ENCODE measurements at places on chromosomes 6 and 20.

DNA sequence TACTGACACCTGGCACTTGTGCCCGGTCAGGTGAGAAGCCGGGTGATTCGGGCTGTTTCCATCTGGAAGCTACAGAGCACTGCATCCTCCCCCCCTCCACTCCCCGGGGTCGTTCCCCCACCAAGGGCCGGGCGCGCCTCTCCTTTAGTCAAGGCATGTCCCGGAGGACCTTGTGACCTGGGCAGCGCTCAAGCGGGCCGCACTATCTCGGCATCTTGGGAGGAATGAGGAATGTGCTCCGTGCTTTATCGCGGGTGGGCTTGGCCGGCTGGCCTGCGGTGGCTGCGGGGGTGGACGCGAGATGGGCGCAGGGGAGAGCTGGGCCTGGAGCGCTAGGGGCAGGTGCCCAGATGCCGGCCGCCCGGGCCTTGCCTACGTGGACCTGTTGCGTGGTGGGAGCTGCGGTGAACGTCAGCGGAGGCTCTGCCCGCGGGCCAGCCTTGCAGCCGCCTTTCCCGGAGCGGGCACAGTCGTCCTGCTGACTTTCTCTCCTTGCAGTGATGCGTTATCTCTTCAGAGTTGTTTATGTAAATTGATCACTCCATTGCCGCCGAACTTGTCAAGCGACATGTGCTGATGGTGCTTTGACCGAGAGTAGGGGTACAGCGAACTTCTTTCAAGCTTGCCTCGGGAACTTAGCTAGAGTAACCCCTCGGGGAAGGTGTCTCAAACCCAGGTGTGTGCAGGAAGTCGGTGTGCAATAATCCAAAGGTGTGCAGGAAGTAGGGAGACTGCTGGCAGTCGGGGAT lies 1.1 kb downstream of the LRRC1 start:
- peak; percentile 61 for DNase-seq

- DNase-seq, result no peak
These were observed 48.2 kb upstream of the MLN start for GRCh38 chr6:33851959-33852358.

- DNase-seq, result no peak
These were observed 1.0 kb downstream of the LZTS3 start for GRCh38 chr20:3172126-3172932.

DNA sequence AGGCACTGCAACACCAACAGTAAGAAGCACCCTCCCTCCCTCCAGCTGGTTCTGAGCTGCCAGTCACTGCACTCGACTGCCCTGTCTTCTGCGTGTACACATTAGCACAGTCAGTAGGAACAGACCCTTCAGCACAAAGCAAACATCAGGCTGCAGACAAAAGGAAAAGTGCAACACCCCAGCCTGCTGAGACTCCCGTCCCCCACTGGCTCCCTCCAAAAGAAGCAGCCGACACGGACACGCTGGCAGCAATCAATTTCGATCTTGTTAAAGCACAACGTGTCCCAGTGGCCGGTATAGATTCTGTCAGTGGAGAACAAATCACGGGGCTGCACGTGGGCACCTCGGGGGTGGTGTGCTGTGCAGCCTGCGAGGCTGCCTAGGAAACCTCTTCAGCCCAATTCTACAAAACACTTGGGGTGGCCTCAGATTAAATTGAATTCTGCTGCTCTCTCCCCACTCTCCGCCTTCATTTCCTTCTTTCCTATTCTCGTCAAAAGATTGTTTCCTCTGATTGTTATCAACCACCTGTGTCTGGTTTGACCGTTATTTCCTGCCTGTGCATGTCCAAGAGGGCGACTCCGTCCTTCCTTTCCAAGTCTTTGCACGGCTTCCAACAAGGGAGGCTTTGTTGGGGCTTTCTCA lies 38.7 kb downstream of the TRAF3IP2 start:
- no peak for DNase-seq

DNA sequence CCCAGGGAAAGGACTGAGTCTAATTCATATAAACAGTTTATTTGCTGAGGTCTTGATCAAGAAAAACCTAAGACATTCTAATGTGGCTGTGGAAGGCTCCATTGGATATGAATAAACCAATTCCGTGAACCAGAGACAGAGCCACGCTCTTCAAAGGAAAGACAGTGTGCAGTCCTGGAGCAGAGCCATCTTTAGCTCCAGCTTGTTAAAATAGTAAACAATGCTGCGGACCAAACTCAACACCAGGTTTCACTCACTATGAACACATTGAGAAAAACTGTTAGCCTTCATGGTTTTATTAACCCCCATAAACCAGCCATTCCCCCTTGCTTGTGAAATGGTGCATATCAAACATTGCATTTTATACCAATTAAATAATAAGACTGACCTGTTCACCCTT lies 61.9 kb downstream of the COL9A1 start:
- DNase-seq, result no peak

GRCh38 chr6:152566103-152566875 lies 70.9 kb downstream of the SYNE1 start:
- no peak for DNase-seq

DNA sequence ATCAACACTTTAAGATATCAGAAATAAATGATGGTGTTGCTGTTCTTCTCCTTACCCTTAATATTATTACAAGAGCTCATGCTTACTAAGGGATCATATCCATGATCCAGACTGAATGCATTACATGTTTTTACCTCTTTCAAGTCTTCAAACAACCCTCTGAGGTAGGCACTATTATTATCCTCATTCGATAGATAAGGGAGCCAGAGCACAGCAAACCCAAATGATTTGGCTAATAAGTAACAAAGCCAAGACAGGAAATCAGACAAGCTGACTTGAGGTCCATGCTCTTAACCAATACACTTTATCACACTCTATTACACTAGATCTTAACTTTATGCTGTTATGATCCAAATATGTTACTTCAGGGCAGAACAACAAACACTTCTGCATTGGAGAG lies 145.9 kb downstream of the RALGAPA2 start:
- no peak for DNase-seq

DNA sequence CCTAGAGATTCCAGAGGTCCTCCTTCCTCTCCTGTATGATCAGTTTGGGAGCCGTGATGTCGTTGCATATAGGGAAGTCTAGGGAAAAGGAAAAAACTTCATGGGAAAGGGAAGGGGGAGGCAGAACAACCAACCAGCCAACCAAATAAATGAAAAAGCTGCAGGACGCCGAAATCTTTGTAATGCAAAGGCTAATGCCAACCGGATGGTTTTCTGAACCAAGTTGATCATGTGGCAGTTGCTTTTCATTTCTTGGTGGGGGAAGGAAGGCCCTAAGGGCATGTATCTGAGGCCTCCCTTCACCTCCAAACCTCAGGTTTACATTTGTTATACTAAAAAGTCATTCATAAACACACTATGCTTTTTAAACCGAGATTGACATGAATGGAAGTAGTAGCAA lies 167.2 kb downstream of the ARID1B start:
- no peak for DNase-seq

DNA sequence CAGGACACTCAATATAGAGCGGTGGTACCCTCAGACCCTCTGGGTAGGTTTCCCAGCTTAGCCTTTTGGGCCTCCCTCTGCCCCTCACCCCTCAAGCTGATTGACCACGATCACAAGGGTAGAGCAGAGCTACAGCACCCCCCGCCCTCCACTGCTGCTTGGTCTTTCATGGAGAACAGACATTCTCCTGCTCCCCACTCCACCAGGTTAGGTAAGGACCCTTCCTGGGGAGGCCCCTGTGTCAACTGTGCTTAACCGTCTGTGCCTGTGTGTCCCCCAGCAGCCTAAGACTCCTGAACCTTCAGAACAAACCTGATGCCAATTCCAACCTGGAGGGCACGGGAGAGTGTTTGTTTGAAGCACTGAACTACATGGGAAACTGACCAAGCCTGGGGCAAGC lies 11.8 kb downstream of the MYH7B start:
- DNase-seq, result no peak

DNA sequence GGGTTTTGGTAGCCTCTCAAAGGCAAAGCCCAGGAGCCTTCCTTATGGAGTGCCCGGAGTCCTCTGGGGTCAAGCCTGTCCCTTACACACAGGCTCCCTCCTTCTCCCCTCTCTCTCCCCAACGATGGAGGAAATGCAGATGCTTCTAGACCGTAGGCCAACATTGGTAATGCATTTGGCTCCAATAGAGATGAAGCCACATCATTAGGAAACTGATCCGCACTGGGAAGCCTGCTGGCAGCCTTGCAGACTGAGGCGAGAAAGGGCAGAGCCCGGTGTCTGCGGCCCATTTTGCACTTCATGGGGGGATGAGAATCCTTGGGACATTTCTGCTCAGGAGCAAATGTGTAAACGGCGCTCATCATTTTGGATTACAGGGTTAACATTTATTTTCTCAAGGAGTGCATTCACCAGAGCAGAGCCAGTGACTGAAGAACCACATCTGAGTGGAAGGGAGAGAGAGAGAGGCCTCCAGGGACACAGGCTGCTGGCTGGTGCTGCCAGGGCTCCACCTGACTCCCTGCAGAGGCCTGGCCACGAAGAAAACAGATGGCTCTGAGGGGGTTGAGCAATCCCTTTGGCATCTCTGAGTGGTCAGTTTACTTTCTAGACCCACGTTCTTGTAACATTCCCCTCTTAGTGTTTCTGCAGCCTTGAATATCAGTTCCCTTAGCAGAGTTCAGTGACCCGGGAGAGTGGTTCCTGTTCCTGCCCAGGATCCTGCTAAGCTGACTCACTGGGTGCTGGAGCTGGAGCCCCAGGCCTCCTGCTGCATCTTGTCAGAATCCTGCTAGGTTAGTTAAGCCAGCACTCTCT lies 4.4 kb upstream of the CST3 start:
- no peak for DNase-seq

- no peak for DNase-seq
These were observed 55.6 kb upstream of the ZMYND8 start for GRCh38 chr20:47412083-47412482.

- DNase-seq, result no peak
These were observed 50.8 kb downstream of the GCLC start for GRCh38 chr6:53494076-53494475.

DNA sequence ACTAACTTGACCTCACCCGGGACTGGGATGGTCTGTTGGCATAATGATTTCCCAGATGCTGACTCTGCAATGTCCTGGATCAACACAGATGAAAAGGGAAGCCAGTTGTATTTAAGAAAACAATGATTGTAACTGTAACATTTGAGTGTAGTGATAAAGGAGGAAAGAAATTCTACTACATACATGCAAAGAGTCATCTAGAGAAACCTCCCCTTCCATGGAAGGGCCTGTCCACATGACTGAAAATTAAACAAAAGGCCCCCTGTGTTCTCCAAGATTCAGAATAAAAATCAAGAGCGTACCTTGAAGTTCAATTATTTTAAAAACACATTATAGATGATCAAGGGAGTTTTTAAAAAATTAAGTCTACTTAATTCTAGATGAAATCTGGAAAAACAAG lies 151.2 kb downstream of the FOXC1 start:
- DNase-seq, result no peak

- no peak for DNase-seq
These were observed 51.4 kb downstream of the SRC start for GRCh38 chr20:37397076-37397953.

DNA sequence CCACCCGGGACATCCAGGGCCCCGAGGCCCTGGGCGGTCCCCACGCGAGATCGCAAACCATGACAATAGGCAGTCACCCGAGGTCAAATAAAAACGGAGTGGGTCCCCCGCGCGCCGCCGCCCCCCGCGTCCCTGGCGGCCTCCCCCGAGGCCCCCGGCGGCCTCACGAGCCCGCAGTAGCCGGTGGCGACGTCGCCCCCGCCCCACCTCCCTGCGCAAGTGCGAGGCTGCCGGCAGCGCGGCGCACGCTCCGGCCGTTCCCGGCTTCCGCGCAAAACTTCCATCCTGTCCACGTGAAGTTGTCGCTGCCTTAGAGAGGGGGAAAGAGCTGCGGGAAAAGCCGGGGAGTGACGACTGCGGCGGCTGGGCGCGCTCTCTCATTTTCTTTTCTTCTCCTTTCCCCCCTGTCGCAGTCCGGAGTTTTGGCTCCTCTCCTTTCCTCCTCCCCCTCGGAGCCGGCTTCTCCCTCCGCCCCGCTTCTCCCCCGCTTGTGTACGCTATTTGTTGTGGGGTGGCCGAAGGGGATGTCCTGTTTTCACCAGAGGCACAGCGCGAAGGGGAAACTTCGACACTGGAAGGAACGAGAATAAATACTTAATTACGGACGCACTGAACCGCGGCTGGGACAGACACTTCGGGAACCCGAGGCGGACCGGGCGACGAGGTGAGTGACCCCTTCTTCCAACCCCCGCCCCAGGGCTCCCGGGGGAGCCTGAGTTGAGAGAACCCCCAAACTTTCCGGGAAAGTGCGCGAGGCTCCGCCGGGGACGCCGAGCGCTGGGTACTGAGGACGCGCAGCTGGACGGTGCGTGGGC lies at the start of gene EYA4:
EYA4 (plus strand) TSS at position 272 of the 815 bp plus-strand sequence. CDS start 33,424 bp downstream, outside the sequence.
- DNase-seq, result peak; percentile 79

DNA sequence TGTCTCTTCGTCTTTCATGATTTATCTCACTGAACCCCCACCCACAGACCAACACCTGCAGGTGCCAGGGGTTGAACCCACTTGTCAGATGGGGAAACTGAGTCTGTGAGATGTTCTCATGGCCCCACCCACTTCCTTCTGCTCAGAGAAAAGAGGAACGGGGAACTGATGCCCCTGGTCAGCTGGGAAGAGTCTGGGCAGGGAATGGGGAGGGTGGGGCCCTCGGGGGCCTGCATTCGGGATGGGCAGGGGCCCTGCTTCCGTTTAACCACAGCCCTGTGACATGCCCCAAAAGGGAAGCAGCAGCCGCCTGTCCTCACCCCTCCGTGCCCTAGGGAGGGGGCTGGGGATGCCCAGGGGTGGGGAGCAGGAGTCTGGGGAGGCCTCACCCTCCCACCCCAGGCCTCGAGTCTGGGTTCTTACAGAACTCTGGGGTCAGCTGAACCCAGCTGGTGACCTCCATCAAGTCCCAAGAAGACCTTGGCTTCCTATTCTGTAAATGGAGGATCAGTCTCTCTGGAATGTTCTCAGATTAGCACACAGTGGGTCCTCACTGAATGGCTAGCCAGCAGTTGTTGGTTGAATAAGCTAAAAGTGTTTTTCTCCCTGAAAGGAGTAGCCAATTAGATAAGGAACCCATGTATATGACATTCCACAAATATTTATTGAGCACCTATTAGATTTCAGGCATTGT lies 81.5 kb downstream of the CEBPB start:
- DNase-seq, result no peak

- no peak for DNase-seq
These were observed 14.8 kb upstream of the TENT5A start for GRCh38 chr6:81767163-81767891.

DNA sequence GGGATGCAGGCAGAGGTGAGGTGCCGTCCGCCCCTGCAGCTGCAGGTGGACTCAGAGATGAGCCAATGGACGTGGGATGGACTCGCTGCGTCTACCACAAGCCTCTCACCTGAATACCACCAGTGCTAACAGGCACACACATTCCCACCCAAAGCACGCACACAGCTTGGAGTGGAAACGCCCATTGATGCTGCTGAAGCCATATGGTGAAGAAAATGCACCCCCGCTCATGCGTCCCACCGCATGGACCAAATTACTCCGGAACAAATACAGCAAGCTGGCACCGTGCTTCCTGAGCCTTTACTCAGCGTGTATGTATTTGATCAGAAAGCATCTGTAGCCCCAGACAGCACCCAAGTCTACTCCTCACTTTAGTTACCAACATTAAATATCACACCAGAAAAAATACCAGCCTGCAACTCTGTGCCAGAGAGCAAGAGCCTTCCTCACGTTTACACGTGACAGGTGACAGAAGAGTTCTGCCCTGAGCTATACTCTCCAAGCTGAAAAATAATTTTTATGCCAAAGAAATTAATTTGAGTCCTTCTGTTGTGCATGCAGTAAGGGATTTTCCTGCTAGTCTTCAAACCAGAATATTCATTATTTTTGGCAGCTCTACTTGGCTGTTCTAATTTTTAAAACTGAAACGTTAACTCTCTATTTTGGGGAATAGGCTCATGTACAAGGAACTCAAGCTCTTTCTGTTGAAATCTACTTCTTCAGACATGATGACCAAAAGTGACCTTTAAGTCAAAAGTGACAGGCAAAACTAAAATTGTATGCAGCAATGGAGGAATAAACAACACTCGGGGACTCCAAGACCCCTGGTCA lies 58.2 kb upstream of the SYNDIG1 start:
- no peak for DNase-seq
